ENCODE measurements at places on chromosomes 3 and 15.
A peak's percentile ranks its signal among the peaks of the same experiment; 100 is the strongest.

DNA sequence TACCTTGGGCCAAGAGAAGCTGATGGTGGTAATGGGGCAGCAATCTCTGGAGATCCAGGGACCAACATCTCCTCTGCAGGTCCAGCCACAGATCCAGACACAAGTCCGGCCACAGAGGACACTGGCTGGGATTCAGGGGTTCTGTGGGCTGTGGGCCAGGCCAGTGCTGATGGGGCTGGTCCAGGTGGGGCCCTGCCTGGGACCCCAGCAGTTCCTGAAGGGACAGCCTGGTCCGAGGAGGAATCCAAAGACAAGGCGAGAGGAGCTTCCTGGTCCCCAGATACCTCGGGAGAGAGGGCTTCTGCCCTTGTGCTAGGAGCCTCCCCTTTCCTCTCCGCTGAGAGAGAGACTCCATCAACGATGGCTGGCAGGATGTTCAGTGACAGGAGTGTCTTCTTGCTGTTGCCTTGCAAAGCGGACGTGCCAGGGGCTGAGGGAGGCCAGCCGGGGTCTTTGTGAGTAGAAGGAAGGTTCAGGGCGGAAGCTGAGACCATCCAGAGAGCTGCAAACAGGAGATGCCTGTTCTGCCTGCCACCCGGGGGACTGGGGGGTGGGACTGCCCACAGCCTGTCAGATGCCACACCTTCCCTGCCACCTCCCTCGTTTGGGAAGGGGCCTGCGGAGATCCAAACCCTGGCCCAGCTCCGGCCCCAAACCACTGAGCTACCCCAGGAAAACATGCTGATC lies 24.5 kb upstream of the GOLGA6C start:
- no peak for DNase-seq

DNA sequence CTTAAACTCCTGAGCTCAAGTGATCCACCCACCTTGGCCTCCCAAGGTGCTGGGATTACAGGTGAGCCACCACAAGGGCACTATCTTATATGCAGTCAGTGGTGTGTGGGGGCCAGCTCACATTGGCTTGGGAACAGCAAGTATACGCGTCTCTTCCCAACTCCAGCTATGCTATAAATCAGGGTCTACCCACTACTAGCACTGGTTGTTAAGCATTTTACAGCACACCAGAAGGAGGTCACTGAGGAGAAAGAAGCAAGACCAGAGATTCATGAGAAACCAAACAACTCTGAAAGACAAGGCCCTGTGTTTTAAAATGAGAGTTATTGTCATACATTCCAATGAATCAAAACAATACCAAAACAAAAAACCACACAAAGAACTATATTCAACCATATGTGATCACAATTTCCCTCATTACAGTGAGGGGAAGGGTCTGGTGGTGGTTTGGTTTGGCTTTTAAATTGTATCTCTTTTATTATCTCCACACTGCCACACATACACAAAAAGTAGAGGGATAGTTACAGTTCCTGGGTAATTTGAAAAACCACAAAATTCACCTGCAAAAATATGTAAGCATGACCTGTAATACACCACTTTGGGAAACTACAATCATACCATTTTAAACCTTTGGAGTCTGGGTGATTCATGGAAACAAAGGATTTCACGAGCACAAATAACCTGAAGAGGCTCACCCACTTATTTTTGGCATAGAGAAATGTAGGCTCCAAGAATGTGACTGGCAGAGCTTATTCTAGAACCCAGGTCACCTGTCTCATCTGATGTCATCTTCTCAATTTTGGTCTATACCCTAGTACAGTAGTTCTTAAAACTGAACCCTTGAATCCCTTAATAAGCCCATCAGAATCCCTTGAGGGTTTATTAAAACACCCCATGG lies 5.2 kb downstream of the MAGI1 start:
- no peak for DNase-seq

GRCh38 chr3:188170461-188171459 lies 16.8 kb downstream of the LPP start:
- DNase-seq: no peak

- DNase-seq: no peak
Observed at GRCh38 chr3:56884387-56884786, 82.6 kb upstream of the ARHGEF3 start.

DNA sequence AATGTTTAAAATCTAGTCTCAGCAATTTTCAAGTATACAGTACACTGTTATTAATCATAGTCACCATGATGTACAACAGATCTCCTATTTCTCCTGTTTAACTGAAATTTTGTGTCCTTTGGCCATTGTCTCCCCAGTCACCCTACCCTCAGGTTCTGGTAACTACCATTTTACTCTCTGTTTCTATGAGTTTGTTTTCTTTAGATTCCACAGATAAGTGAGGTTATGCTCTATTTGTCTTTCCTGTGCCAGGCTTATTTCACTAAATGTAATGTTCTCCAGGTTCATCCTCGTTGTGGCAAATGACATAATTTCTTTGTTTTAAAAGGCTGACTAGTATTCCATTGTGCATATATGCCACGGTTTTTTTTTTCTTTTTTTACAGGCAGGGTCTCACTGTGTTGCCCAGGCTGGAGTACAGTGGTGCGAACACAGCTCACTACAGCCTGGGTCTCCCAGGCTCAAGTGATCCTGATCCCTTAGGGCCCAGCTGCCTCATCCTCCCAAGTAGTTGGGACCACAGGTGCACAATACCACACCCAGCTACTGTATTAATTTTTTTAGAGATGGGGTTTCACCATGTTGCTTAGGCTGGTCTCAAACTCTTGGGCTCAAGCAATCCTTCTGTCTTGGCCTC lies 50.0 kb downstream of the RAB7A start:
- DNase-seq: no peak

- peak; percentile 81 for DNase-seq
Observed at GRCh38 chr15:62389885-62390790, 225.1 kb upstream of the C2CD4B start.

GRCh38 chr3:8371085-8371551 lies 130.5 kb upstream of the LMCD1 start:
- no peak for DNase-seq

- no peak for DNase-seq
Observed at GRCh38 chr3:158355623-158356588, 215.1 kb upstream of the MLF1 start.

DNA sequence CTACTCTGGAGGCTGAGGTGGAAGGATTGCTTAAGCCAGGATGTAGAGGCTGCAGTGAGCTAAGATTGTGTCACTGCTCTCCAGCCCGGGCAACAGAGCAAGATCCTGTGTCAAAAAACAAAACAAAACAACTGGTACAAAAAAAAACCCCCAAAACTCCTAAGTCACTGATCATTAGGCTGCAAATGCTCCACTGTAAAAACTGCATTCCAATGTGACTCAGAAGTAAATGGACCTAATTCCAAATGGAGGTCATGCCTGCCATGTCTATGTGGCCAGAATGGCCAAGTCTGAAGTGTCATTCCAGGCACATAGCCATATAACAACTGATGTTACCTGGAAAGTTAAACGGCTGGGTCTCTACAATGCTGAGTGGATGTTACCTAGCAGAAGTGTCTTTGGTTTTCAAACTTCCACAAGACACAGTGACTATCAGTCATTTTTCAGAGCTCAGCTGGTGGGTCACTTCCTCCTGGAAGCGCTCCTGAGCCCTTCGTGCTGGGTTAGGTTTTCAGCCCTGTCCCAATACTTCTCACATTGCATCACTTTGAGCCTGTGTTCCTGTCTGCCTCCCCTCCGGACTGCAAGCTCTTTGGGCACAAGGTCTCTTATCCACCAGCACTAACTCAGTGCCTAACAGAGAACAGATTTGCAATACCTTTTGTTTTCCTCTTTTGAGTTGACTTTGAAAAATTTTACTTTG lies 10.6 kb downstream of the FSTL1 start:
- no peak for DNase-seq

DNA sequence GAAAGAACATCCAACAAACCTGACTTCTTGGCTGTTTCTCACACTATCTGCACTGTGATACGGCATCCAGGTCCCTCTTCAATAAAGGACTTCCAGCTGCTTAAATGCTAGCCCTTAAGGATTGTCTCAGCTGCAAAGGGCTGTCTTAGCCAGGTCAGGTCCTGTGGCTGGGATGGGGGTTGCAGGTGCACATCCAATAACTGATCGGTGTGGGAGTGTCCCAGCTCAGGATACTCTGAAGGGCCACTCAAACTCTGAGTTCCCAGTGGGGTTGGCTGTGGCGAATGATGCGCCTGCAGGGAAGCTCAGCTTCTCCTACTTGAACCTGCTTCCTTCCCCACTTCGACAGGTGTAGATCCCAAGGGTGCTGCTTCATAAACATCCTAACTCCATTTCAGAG lies 74.6 kb upstream of the FGF12 start:
- no peak for DNase-seq

DNA sequence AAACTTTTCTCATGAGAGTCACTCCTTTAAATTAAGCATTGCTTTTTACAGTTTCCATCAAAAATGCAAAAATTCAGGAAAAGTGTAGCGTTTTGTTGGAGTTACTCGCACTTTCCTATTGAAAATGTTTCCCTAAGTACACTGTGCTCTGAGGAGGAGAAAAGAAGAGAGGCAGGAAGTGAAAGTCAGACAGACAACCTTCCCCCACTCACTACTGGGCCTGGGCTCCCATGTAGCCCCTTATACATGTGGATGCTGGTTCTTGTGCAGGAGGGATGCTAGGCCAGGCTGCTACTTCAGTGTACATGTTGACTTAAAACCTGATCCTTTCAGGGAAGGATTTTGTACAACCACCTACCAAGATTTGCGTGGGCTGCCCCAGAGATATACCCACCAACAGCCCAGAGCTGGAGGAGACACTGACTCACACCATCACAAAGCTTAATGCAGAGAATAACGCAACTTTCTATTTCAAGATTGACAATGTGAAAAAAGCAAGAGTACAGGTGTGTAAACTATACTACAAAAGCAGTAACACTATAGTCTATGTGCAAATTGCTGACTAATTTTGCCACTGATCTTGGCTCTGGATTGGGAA lies 15.1 kb downstream of the KNG1 start:
- DNase-seq: no peak

- DNase-seq: no peak
Observed at GRCh38 chr3:144868506-144868905, 896.9 kb downstream of the DIPK2A start.

DNA sequence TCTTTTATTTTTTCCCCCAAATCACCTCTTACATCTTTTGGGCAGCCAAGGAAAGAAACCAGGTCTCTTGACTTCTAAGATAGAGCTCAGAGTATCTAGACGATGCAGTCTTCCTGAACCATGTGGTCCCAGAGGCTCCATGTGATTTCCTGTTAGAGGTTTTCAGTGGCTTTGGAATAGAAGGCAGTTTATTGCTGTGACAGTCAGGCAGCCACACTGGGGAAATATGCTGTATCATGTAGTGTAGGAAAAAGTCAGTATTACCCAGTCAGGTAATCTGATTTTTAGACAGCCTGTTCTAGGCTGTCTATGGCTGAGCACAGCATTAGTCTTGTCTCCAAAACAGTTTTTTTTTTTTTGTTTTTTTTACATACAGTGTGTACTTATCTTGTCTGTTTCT lies 294.3 kb downstream of the THSD4 start:
- no peak for DNase-seq

DNA sequence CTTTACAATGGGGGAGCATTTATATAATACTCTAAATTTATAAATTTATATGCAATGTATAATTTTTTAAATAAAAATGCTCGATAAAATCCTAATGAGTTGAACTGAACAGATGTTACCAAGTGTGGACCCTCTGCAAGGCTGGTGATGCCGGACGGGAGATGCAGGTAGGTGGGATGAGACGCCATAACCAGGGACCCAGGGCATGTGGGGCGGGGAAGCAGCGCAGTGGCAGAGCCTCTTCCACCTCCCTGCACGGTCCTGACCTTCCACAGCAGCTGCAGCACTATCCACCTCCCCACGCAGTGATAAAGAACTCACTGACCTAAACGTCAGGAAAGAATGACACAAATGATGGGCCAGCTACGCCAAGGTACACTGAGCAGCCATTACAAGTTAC lies 12.8 kb downstream of the PCSK6 start:
- DNase-seq: no peak

DNA sequence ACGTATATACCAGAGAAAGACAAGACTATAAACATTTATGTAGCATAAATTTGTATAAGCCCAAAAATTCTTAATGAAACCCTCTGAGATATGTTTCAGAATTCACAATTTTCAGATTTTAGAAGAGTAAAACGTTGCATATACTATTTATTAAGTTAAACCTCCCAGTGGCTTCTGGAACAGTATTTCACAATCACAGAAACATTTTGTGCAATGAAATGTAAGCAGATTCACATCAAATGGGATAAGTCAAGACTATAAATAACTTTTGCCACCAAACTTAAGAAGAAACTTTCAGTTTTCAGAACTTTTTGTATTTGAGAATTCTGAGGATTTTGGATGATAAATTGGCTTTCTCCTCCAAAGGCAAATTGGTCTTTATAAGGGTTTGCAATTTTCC lies 9.2 kb downstream of the SLTM start:
- DNase-seq: no peak

DNA sequence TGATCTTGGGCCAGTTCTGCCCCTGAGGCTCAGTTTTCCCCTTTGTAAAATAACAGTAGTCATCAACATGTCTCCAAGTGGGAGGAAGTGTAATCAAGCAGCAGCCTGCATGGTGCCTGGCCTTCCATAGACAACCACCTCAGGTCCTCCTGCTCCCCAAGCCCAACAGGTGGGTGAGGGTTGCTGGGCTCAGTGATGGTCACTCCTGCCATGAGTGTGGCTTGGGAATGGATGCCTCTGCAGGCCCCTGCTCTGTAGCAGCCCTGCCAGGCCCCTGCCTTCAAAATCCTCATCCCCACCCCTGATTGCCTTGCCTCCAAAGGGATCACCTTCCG lies 59.1 kb upstream of the SLC6A1 start:
- DNase-seq: no peak

- no peak for DNase-seq
Observed at GRCh38 chr3:62892951-62893350, 17.7 kb upstream of the CADPS start.

DNA sequence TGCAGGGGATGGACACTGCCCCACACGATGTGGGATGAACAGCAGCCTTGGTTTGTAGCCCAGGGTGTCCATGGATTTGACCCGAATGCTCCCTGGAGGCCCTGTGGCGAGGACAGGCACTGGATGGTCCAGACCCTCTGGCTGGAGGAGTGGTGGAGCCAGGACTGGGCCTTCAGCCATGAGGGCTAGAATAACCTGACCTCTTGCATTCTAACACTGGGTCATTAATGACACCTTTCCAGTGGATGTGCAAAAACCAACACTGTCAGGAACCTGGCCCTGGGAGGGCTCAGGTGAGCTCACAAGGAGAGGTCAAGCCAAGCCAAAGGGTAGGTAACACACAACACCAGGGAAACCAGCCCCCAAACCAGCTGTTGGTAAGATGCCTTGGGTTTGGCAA lies 51.4 kb downstream of the OXNAD1 start:
- DNase-seq: no peak

GRCh38 chr15:77568973-77569728 lies 63.6 kb downstream of the LINGO1 start:
- DNase-seq: no peak

- peak; percentile 53 for DNase-seq
Observed at GRCh38 chr15:48177383-48177765, 721 bp downstream of the MYEF2 start.

Data from NCI-H2081 (cell line).